SHP77 (cell line): ENCODE measurements at places on chromosomes 7 and 10.

- DNase-seq: no peak
Measured at GRCh38 chr10:126872768-126873167, 32.5 kb upstream of the DOCK1 start.

DNA sequence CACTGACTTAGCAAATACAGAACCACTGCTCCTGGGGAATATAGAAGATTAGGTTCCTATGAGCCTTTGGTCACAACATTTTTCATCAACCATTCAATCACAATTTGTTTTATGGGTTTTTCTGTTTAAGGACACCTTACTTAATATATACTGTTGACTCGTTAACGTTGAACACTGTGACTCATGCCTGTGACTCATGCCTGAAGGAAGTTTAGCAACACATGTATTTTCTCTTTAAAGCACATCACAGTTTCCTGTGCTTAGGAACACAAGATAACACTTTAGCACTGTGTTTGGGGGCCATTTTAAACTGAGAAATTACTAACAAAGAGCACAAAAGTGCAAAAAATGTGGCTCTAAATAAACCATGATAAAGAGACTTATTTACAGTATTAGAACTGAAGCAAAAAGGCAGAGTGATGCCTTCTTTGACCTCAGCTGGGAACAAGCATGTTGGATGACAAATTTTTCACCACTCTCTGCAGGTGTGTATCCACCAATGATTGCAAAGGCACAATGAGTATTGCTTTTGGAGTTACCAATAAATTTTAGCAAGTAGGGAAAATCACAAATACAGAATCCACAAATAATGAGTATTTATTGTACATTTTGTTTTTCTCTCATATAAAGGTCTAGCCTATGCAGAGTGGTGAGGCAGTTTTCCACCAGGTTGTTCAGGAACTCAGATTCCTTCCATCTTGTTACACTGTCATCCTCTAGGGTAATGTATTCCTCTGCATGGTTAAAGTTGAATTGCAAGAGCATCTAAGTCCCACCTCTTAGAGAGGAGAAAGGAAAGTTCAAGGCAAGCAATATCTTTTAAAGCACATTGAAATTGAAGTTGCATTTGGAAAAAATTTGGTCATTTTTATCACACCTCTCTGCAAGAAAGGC is 7.3 kb downstream of the FGFBP3 start:
- DNase-seq: no peak

- DNase-seq: no peak
Measured at GRCh38 chr7:131108212-131108940, 219.3 kb upstream of the MKLN1 start.

GRCh38 chr10:68251625-68252495 is 19.9 kb upstream of the ATOH7 start:
- no peak for DNase-seq

DNA sequence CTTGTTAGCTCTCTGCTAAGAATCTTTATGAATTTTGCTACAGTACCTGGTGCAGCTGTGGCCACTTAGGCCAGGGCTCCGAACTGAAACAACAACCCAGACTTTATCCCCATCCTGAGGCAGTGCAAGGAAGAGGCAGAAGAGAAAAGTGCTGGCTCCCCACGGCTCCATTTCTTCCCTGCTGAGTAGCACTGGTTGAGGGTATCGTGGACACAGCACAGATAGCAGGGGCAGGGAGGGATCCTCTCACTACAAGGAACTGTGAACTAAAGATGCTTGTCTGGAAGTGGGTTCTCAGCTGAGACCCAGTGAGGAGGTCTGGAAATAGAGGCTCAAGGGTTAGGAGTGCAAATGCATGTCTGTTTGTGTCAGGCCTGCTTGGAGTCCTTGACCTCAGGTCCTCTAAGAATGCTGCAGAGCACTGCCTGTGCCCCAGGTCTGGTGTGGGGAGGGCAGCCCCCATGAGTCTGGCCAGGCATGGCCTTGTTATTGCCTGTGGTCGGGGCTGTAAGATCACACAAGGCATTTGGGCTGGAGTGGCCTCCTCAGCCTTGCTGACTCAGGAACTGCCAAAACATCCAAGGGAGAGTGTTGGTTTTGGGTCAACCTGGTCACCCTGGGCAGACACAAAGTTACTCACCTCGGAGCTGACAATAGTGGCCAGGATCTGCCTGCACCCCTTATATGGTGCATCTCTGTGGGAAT is 58.1 kb downstream of the DMBT1 start:
- no peak for DNase-seq

- no peak for DNase-seq
Measured at GRCh38 chr10:92993699-92994272, 66.8 kb upstream of the CYP26C1 start.

- DNase-seq: no peak
Measured at GRCh38 chr10:48890888-48891850, 48.5 kb downstream of the LRRC18 start.

DNA sequence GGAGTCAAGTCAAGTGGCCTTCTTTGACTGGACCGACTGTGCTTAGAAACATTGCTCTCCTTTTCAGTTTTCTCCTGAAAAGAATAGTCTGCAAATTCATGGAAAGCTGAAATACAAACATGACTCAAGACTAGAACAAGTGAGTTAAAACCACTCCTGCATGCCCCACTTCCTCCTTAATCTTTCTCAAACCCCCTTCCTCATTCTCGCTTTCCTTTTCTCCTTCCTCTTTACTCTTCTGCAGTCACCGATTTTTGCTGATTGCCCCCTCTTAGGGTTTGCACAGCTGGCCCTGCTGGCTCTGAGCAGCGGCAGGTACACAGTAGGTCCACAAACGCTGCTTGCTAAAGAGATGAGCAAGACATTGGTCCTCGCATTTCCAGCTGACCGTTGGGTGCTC is 34.8 kb upstream of the MKI67 start:
- no peak for DNase-seq

DNA sequence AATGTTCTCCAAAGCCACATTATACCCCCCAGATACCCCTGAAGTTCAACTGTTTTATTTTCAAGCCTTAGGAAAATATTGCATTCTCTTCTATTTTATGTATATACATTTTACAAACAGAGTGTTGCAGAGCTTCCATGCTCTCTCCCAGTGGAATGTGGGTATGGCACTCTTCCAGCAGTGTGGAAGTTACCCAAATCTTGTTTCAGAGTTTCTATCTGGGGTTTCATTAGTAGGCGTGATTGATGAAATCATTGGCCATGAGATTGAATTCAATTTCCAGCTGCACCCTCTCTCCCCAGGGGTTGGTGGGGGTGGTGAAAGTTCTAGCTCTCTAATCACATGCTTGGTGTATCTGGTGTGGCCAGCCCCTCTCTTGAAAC is 350.4 kb downstream of the RPS24 start:
- DNase-seq: no peak

GRCh38 chr10:4267086-4267773 is 482.2 kb upstream of the KLF6 start:
- no peak for DNase-seq

GRCh38 chr10:3472287-3473051 is 299.9 kb upstream of the PITRM1 start:
- DNase-seq: no peak

DNA sequence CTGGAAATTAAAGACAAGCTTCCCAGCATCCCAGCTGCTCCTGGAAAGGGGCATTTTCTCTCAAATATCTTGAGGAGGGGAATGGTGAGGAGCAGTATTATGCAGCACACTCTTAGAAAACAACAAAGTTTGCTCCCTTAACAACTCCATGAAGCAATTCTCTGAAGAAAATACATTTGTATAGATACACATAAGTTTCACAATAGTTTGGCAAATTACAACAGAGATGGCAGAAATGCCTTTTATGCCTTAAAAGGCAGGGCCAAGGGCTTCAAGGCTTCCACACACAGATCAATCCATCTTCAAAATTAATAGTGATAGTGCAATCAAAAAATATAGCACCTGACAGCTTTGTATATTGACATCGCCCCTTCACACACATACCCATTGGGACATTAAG is 12.2 kb downstream of the DGKI start:
- DNase-seq: no peak

DNA sequence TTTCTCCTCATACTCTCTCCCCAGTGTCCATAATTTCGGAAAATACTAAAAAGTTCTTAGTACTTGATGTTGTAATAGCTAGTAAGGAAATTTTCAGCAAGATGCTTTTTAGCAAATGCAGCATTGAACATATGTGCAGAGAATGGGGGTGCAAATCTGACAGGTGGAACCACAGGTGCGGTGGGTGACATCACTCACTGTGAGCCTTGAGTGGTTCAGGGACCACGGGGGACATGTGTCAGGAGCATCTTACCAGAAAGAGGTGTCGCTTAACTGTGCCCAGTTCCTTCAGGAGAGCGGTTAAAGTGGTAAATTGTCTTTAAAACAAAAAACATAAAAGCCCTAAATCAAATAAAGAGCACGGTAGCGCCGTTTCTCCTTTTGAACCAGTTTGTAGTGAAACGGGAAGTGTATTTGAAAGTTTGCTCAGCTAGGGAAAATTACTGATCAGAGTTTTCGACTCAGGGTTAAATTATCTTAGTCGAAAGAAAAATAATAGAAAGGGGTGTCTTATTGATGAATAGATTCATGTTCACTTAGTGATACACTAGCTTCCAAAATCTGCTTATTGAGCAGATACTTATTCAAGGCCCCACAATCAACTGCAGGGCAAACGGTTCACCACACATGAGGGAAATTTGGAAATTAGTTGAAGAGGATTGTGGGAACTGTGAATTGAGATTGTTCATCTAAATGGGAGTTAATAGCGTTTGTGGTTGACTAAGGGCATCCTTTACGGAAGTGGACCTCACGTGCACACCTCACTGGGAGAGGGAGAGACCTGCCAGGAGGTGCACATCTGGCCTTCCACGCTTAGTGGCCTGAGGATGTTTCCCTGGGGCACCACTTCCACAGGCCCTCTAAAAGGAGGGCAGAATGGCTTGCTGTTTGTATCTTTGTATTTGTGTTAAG is 12.7 kb downstream of the CUL1 start:
- DNase-seq: no peak

DNA sequence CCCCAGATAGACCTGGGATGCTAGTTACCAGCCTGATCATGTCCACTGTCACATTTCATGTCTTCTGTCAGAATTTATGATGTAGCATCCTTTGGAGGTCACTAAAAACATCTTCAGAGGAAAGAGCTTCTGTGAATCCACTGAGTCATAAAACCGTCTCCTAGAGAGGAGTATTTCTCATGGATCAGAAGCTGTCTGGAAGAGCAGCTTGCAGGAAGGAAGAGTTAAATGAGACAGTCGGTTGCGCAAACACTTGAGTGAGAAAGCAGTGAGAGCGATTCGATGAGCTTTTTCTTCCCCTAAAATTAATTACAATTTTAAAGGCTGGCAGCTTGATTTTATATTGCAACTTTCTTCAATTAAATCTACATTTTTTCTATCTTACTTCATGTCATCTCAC is 47.2 kb upstream of the WDR11 start:
- DNase-seq: no peak

- no peak for DNase-seq
Measured at GRCh38 chr10:132543916-132544743, 6.5 kb downstream of the INPP5A start.

DNA sequence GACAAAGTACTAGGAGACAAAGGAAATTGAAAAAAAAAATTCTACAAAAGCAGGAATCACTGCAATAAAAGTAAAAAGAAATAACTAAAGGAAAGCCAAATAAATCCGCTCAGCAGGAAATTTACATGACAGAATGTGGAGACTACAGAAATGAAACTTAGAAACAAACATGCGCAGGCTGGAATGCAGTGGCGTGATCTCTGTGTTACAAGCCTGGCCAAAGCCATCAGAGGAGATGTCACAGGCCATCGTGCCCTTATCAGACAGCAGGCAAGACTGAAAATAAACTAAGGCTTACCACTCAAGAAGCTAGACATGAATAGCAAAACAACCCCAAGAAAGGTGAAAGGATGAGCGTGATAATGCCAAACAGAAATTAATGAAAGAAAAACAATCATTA is 6.3 kb upstream of the CAMK2B start:
- DNase-seq: no peak

DNA sequence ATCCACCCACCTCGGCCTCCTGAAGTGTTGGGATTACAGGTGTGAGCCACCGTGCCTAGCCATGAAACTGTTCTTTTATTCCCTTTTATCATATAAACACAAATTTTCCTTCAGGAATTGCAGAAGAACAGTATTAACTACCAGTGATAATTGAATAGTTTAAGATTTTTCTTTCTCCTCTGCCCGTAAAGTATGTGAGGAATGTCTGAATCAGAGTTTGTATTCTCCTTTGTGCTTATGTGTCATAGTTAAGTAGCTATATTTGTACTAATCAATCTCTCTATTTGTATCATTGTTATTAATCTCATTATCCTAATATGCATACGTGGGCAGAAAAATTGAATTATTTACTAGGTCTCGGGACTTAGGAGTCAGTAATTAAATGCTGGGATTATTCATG is 83.6 kb downstream of the ZNF277 start:
- no peak for DNase-seq

DNA sequence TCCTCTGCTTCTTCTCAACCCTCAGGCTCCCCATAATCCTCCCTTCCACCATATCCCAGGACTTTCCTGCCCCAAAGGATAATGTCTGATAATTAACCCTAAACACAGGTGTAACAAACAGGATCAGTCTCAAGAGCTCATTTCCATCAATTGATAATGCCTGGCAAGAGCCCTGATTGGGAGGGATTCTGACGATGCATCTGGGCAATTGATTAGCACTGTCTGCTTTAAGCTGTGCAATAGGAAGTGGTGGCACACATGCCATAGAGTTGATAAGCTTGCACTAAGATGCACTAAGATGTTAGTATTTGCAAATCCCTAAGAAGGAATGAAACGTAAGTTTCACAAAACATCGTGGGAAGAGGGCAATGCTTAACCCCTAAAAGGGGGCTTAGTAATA is 27.4 kb upstream of the EGR2 start:
- no peak for DNase-seq

GRCh38 chr10:133058331-133059092 is 29.2 kb upstream of the ADGRA1 start:
- no peak for DNase-seq

DNA sequence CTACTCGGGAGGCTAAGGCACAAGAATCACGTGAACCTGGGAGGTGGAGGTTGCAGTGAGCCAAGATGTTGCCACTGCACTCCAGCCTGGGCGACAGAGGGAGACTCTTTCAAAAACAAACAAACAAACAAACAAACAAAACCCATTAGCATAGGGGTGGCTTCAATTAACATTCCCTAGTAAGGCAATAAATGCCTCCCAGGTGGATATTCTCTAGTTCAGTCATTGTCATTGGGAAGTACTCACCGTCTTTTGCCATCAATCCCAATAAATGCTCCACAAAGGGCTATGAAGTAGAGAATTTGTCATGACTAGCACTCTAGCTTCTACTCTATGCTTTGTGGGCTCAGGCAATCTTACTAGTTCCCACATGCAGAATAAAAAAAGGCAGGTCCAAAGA is 11.7 kb upstream of the TMEM254 start:
- DNase-seq: no peak
